ENCODE measurements at places on chromosomes 3 and 15.

DNA sequence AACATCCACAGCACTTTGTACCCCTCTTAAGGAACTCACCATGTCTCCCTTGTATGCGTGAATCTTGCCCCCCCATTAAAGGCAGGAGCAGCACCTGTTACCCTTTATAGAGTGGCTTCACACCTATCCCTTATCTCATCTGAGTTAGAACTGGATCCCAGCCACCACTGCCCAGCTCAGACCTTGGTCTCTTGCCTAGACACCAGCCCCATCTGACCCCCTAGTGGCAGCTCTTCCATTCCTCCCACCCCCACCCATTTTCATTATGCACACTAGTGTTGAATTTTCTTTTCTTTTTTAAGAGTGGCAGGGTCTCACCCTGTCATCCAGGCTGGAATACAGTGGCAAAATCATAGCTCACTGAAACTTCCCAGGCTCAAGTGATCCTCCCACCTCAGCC, 3.2 kb upstream of the ZFYVE19 start:
- no peak for DNase-seq

DNA sequence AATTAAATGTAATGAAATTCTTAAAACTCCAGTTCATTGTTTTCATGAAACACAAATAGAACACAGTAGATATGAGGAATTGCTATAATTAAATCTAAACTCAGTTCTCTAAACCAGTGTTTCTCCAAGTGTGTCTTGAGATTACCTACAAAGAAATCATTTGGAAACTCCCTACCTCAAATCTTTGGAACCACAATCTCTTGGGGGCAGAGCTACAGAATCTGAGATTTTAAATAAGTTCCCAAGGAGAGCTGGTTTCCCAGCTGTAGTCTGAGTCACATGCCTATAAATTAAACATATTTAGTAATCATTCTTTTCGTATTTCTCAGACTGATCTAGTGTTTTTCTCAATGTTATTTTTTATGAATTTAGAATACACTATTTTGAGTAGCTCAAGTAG, 17.0 kb upstream of the ACTC1 start:
- DNase-seq, result peak; percentile 72

DNA sequence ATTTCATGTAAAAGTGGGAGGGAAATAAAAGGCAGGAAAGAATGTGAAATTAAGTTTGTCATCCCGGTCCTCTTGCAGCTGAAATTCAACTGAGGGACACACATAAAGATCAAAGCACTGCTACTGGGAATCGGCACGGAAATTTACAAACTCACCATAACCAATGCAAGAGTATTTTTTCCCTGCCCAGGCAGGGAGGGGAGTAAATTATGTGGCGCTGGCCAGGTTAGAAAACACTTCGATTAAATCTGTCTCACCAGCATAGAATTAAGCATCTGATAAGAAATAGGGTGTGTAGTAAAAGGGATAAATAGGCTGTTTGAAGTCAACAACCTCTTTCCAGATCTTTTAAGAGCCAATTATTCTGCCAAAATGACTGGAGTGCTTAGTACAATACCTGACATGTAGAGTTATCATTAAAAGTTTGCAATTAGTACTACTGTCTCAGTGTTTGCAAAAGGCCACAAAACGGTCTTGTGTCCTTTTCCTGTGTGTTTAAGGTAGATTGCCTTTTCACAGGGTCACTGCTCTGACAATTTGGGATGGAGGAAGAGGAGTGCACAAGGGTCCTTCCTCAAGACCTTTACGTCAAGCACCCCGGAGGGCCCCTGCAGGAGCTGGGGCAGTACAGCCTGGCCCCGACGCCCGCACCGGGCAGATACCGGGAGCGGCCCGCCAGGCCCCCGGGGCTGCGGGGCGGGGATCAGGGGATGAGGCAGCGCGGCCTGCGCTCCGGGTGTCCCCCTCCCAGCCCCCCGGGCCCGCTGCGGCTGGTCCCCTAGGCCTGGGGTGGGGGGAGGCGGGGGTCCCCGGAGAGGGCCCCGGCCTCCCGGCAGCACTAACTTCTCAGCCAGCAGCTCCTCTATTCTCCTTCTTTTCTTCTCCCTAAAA, 651 bp downstream of the UBA3 start:
- no peak for DNase-seq

GRCh38 chr15:78340231-78341056, at the start of gene CRABP1:
Gene CRABP1, plus strand, starts transcription at chr15:78340353. Its CDS starts 76 bp downstream, at chr15:78340429.
- DNase-seq, result no peak
